NCI-H2171 (cell line): ENCODE measurements at places on chromosomes 2 and 18.

DNA sequence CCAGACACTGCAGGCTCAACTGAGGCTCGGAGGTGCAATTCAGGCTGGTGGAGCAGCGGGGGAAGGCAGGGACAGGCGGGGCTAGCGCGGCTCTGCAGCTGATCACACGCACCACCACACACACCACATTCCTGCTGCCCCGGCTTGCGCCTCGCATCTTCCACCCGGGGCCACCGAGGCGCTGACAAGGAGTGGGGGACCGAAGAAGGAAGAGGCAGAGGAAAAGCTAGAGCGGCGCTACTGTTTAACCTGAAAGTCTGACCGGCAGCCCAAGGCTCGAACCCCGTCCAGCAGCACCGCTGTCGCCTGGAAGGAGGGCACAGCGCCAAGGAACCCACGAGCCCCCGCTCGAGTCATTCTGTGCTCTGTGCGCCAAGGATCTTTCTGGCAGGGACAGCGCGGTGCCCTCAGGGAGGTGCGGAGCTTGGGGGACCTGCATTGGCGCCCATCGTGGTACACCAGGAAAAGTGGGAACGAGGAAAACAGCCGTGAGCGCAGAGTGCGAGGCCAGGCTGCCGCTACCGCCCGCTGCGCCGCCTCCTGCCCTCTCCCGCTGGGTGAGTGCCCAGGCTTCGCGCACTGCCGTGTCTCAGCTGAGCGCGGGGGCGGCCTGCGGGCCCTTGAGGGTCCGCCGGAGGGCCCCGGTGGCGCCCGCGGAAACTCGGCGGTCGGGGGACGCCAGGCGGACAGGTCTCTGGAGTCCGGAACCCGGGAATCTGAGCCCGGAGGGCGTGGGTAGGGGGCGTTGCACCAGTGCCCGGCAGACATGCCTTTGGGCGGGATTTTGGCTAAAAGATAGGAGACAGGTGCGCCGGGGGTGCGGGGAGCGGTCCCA is 860 bp upstream of the KCNJ3 start:
- peak; percentile 88 for DNase-seq

- DNase-seq: no peak
Observed at GRCh38 chr2:176583607-176584006, 314.4 kb downstream of the MTX2 start.

- DNase-seq: no peak
Observed at GRCh38 chr2:26818972-26819371, 29.0 kb upstream of the DPYSL5 start.

- no peak for DNase-seq
Observed at GRCh38 chr2:169446452-169446851, 32.8 kb upstream of the BBS5 start.

GRCh38 chr18:50424877-50425690 is 50.2 kb downstream of the SKA1 start:
- DNase-seq: peak; percentile 7

- peak; percentile 87 for DNase-seq
Observed at GRCh38 chr18:48951448-48952286, 902 bp upstream of the SMAD7 start.

DNA sequence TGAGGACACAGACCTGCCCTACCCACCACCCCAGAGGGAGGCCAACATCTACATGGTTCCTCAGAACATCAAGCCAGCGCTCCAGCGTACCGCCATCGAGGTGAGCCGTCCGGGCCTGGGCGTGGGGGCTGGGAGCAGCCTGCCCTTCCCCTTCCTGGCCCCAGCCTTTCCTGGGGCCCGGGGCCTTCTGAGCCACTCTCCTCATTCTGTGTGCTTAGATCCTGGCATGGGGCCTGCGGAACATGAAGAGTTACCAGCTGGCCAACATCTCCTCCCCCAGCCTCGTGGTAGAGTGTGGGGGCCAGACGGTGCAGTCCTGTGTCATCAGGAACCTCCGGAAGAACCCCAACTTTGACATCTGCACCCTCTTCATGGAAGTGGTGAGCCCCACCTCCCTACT is 157.9 kb downstream of the DYSF start:
- no peak for DNase-seq

DNA sequence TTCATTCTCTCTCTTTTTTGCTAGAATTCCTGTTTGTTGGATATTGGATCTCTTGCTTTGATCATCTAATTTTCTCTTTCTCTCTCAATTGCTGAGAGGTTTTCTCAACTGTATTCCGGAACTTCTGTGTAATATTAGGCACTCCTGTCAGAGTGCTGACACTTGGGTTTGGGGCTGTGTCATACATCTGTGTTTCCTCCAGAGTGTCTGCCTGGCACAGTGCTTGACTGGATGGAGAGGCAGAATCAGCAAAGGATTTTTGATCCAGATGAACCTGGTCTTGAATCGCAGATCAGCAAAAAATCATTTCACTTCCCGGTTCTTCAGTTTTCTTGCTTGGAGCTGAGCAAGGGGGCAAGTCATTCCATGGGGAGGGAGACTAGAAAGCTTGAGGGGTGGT is 87.7 kb upstream of the CXCR4 start:
- no peak for DNase-seq

- DNase-seq: no peak
Observed at GRCh38 chr2:221641181-221641871, 69.2 kb upstream of the EPHA4 start.

DNA sequence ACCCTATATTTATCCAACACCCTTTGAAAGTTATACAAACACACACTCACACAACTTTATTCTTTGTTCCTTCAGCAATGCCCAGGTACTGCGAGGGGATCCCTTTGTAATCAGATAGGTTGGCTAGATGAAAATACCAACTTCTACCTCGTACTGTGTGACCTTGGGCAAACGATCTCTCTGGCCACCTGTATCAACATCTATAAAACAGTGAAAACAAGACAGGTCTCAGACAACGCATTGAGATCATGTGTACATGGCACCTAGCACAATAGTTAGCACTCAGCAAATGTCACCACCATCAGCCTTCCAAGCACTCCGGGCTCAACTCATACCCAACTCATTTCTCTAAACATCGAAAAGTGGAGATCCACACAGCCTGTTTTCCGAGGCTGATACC is 118.4 kb upstream of the PPP1CB start:
- DNase-seq: no peak

DNA sequence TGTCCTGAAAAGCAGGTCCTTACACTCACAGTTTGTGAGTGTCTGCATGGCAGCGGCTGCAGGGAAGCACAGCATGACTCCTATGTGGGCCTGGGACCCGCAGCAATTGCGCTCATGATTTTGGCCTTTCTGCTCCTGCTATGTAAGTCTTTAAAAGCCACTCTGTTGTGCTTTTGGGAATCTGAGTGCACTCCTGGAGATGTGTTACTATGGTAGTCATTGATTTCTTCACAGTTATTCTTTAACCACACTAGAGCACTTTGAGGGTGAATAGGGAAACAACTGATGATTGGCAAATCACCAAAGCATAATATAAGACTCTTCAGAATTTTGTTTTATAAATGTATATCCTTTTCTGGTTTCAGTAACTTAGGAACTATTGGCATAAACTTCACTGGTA is 40.9 kb downstream of the DSG2 start:
- no peak for DNase-seq

GRCh38 chr2:95165371-95166064 is at the start of gene ZNF2:
Gene ZNF2, plus strand, starts transcription at chr2:95165809. Its CDS starts 10,418 bp downstream, at chr2:95176227.
- peak; percentile 95 for DNase-seq
